ENCODE measurements at places on chromosomes 7 and 10.

GRCh38 chr10:67663449-67664087, 32.4 kb downstream of the CTNNA3 start:
- no peak for DNase-seq

GRCh38 chr10:97943294-97943693, 87.1 kb downstream of the CRTAC1 start:
- no peak for DNase-seq

- no peak for DNase-seq
Measured at GRCh38 chr10:15451137-15452094, 80.3 kb upstream of the FAM171A1 start.

DNA sequence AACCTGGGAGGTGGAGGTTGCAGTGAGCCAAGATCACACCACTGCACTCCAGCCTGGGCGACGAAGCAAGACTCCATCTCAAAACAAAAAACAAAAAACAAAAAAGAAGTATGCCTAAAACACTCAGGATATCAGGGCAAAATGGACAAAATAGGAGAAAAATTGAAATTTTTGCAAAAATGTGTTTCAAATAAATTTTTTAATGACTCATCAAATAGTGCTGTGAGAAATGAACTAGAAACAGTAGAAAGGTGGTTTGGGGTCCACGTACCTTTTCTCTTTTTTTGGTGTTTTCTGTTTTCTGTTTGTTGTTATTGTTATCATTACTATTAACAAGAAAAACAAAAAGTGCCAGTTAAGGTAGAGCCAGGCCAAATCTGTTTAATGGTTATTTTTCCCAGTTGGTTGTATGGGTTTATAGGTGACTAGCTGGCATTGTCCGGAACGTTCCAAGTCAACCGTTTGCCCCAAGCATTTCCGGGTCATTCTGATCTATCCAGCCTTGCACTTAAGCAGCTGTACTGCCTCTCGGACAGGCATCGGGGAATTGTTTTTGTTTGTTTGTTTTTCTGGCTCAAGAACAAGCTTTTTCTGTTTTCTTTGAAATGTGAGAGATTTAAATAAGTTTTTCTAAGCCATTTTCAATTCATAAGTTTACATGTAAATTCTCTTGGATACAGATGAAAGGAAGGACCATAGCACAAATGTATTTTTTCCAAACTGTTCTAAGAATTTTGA, 157.0 kb upstream of the NEBL start:
- no peak for DNase-seq

GRCh38 chr7:147915781-147916180, 674.8 kb upstream of the C7orf33 start:
- DNase-seq = no peak

GRCh38 chr10:124622158-124622557, 122.0 kb downstream of the FAM53B start:
- DNase-seq = no peak

DNA sequence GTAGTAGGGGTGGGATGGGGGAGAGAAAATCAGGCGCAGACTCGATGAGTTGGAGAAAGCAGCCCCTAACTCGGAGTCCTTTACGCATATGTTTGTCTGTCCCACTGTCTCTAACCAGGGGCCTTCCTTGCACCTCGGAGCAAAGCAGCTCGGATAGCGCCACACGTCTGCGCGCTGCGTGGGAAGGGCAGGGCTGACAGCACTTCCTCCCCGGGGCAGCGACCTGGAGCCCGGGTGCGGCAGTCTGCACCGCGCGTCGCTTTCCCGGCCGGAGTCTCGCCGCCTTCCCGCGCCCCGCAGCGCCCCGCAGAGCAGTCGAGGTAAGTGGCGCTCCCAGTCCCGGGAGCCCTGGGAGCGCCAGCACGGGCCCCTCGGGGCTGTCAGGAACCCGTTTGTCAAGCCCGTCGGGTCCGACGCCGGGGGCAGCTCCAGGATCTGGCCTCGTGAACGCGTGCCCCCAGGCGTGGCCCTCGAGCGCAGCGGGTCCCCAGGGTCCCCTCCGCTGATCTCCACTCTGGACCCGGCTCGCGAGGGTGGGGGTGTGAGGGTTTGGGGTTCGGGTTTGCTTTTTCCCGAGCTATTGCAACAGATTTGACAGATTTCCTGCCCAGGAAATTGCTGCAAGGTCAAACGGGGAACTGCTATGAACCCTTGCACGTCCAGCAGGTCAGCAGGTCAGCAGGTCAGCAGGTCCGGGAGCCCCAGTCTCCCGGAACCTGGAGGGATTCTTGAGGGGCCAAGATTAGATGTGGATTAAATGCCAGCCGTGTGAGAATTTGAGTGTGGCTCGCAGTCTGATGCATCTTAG, 597 bp downstream of the APBB1IP start:
- peak; percentile 3 for DNase-seq

DNA sequence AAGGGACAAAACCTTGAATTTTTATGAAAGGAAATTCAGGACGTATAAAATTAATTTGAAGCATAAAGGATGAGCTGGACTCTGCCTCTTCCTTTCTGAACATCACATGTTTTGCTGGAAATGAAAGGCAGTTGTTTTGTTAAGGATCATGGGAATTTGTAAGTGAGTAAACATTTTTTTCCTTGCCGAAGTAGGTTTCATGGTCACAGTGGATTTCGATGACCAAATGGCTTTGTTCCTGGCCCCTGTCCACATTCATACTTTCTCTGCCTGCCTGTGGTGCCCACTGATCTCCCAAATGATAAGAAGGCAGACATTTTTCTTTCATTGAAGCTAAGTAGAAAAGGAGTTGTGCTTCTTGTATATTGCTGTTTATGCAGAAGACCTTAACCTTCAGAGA, 104.2 kb downstream of the ARID5B start:
- no peak for DNase-seq

- DNase-seq = no peak
Measured at GRCh38 chr7:135938563-135938962, 38.6 kb downstream of the MTPN start.

DNA sequence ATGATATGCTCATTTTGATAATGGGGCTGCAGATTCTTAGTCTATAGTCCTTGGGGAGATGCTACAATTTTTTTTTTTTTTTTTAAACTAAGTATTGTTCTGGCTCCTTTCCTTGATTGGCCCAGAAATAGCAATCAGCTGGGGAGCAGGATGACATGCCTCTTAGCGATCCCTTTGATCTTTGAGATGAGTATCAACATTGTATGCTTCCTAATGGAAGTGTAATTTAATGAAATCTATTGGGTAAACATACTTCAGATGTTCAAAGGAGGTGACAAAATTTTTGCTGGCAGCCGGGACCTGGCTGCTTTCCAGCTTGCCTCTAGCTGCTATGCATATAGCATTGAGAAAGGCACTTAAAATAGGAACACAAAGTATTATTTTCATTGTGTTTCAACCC, 43.5 kb downstream of the VTI1A start:
- DNase-seq = no peak

All from NCI-H526 (cell line).